ENCODE measurements at places on chromosomes 5 and 9.

DNA sequence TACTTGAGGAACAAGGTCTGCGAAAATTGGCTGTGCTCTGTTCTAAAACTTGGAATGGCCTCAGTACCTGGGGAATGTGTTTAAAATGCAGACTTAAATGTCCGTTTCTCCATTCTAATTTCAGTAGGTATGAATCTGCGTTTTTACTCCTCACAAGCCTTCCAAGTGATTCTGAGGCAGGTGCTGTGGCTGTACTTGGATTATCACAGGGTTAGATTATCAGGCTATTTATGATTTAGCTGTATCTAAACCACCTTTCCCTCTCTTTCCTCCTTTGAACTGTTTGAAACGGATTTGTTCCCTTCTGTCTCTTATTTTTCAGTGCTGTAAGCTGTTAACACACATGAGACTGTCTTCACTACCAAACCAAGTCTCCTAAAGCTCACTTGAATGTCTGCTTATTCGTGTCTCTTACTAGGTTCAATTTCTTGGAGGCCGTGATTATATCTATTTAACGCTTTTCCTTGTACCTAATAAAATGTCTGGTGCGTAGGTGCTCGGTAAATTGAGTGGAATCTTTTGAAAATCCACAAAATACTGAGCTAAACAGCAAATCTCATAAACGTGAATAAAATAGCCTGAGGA, 714 bp upstream of the CETN3 start:
- no peak for DNase-seq

GRCh38 chr9:130271473-130271872, 5.9 kb downstream of the HMCN2 start:
- DNase-seq: no peak

- DNase-seq: no peak
These were observed 65.3 kb upstream of the NFIB start for GRCh38 chr9:14379280-14379679.

- no peak for DNase-seq
These were observed 96.5 kb upstream of the SLC25A48 start for GRCh38 chr5:135737701-135738563.

- no peak for DNase-seq
These were observed 228.8 kb downstream of the CD180 start for GRCh38 chr5:66967826-66968262.

- DNase-seq: no peak
These were observed 149.9 kb upstream of the FBN2 start for GRCh38 chr5:128687930-128688329.

DNA sequence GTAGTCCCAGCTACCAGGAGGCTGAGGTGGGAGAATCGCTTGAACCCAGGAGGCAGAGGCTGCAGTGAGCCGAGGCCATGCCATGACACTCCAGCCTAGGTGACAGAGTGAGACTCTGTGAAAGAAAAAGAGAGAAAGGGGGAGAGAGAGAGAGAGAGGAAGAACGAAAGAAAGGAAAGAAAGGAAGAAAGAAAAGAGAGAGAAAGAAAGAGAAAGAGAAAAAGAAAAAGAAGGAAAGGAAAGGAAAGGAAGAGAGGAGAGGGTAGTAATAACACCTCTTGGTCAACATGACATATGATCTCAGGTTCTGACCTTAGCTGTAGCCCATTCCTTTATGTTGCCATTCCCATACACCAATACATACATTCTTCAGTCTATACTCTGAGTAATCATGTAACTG, 14.1 kb downstream of the FBXW11 start:
- DNase-seq: no peak

DNA sequence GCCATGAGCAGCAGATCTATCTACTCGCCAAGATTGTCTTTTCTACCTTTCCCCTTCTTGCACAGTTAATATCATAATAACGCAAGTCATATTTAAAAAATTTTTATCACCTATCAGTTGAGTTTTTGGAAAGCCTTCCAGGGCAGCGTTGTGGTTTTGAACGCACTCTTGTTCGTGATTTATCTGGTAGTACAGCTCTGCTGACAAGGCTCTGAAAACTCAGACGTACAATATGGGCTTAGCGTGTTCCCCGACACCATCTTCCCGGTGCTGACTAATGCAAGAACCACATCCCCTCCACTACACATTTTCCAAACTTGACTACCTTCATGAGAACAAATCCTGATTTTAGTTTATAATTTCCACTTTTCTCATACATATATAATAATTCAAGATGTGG, 1.6 kb upstream of the NFIL3 start:
- DNase-seq: no peak

GRCh38 chr9:125145425-125145824, 2.1 kb upstream of the SCAI start:
- DNase-seq: no peak

- DNase-seq: no peak
These were observed 938.5 kb upstream of the ACO1 start for GRCh38 chr9:31445960-31446359.

DNA sequence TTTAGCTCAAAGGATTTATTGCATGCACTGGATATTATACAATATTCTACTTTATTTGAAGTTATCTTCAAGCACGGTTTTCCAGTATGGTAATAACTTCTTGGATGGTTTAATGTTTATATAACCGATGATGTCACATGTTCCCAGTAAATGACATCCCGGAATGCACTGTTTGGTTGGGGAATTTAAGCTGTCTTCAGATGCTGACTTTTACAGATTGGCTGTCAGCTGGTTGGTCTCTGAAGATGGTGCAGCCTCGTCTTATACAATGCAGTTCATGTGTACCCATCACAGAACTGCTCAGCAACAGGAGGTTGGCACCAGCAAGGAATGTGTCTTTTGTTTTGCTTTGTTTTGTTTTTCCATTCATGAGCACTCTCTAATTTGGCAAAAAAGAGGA, 143.8 kb downstream of the PRKACG start:
- no peak for DNase-seq

DNA sequence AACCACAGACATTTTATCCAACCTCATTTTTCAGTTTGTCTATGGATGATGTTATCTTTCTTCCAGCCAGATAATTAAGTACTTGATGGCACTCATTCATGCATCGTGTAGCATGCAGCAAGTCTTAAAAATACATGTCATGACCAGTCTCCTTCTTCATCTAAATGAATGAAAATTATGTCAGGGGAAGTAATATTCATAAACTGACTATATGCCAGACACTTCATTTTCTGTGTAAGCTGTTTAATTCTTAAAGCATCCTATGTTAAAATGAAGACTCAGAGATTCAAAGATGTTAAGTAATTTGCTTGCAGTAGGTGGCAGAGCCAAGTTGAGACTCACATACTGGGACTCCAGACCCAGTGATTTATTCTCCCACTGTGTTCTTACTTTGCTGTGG, 181.7 kb upstream of the CD180 start:
- DNase-seq: no peak

DNA sequence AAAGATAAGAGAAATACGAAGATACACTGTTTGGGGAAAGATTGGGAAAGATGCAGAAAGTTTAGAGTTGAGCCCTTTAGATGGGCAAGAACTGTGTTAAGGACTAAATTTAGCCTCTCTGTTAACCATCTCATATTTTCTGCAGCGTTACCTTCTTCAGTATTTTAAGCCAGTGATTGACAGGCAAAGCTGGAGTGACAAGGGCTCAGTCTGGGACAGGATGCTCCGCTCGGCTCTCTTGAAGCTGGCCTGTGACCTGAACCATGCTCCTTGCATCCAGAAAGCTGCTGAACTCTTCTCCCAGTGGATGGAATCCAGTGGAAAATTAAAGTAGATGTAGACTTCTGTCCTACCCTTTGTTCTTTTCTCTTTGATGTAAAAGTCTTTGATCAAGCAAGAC, 26.4 kb upstream of the LNPEP start:
- no peak for DNase-seq

DNA sequence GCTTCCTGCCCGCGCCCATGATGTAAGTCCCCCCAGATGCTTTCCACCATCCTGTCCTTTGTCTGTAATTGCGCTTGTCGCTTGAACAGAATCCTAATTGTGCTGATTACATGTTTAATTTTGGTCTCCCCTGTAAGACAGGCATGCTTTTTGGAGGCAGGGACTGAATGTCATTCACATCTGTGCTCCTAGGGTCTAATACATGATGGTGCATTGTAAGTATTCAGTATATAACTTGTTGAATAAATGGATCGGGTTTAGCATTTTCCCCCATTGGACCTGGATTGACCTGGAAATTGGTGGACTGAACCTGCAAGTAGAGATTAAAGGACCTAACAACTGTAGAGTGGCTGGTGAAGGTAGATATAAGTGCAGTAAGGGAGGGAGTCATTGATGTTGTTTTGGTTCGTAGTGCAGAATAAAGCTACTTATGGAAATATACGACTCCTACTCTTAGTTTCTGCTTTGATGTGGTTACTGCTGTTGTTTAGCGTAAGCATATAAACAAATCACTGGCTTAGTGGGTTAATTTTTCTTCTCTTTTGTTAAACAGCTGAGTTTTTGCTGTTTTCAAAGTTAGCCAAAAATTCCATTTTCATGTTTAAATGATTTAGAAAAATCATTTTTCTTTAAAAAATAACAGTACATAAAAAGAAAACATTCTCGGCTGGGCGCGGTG, 57.3 kb downstream of the TRIO start:
- no peak for DNase-seq

DNA sequence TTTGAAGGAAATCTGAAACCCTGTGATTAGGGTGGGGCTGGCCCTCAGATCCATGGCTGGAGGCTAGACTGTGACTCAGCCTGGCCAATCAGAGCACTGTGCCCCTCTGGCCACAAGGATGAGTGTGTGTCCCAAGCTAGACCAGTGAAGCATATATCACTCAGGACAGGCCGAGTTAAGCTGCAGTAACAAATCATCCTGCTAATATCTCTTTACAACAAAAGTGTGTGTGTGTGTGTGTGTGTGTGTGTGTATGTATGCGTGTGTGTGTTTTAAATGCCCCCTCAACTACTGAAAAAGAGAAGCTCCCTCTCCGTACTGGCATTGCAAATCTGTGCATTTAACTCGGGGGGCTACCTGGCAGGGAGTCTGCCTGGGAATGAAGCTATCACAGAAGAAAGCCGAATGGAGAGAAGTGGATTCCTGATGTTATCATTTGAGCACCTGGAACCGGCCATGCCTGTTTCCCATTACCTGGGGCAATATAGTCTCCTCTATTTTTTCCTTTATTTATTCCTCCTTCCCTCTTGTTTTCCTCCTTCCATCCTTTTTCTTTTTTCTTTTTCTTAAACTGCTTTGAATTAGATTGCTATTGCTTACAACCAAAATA, 25.6 kb downstream of the STC2 start:
- DNase-seq: no peak

DNA sequence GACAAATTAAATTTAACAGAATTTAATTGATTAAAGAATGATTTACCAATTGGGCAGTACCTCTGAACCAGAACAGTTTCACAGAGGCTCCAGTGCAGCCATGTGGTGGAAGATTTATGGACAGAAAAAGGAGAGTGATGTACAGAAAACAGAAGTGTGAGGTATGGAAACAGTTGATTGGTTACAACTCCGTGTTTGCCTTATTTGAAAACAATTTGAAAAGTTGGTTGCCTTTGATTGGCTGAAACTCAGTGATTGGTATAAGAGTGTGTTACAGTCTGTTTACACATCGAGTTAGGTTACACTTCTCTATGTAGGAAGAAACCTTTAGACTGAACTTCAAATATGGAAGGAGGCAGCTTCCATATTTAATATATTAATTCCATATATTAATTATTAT, 30.1 kb downstream of the KIAA1958 start:
- no peak for DNase-seq

- no peak for DNase-seq
These were observed 42.7 kb downstream of the NCS1 start for GRCh38 chr9:130214776-130215340.

GRCh38 chr9:120388003-120388855, 191.7 kb downstream of the CDK5RAP2 start:
- DNase-seq: no peak
